ENCODE measurements at places on chromosomes 2 and 18.

DNA sequence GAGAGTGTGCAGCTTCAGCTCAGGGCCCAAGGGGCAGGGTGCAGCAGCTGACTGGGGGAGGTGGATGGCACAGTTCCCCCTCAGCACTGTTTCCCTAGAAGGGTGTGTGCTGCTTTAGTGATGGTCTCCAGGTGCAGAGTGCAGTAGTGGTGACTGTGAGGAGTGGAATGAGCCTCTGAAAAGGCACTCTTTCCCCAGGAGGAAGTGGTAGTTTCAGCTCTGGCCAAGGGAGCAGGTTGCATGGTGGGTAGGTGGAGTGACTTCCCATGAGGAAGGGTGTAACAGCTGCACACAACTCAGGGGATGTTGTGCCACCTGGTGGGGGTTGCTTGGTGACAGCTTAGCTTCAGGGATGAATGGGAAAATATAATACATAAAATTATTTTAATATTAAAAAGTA is 251.5 kb upstream of the NXPH2 start:
- DNase-seq: no peak

GRCh38 chr2:42838133-42838532 is 45.8 kb upstream of the HAAO start:
- no peak for DNase-seq

GRCh38 chr2:121705390-121705789 is 31.3 kb downstream of the NIFK start:
- no peak for DNase-seq

GRCh38 chr2:207330912-207331311 is 165.2 kb upstream of the KLF7 start:
- no peak for DNase-seq

DNA sequence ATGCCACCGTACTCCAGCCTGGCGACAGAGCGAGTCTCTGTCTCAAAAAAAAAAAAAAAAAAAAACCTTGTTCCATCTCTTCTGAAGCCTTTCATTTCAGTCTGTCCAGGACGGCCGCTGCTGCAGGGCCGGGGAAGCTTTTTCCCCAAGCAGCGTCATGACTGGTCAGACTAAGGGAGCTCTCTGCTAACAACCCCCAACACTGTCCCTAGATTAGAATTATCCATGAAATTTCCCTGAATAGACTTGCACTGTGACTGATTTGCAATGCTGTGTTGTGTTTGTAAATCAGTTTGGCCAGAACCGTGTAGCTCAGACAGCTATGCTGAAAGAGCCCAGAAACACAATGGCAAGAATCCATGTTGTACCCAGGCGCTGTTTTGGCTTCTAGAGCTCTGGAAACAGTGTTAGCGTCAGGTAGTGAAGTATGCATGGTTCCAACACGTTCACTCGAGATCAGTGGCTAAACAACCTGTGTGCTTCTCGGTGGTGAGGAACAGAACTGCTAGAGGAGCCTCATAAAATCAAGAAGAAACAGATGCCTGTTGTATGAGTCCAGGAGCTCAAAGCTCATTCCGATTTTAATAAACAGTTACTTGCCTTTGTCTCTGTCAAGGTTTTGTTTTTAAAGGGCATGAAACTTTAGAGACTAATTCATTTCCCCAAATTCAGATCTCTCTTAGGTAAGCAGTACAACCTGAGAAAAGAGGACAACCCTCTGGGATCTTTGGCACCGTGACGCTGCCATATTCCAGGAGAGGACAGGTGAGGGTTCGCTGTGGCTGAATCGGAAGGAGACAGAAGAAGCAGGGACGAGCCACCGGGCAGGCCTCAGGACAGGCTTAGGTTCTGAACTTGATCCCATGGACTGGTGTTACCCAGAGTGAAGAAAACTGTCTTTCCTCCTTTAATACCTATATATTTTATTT is 43.5 kb downstream of the GORASP2 start:
- DNase-seq: no peak

DNA sequence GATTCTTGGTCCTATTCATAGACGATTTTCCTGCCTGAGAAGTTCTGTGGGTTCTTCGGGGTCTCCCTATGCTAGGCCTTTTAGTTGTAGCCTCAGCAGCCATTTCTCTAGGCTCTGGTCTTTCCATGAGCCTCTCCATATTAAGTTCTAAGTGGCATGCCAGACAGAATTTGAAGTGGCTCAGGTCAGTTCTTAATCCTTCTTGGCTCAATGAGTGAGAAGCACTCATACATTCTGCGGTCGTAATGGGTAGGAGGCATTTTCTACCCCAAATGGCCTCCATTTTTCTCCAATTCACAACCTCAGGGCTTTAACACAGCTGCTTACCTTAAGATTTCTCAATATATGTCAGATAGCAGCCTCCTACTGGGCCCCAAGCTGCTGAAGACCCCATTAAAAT is 405.3 kb upstream of the GALNT5 start:
- no peak for DNase-seq

GRCh38 chr2:102399499-102400141 is 23.3 kb upstream of the IL18RAP start:
- DNase-seq: no peak

GRCh38 chr2:224278531-224278930 is 123.4 kb downstream of the FAM124B start:
- no peak for DNase-seq

GRCh38 chr2:16014802-16015201 is 74.5 kb downstream of the MYCN start:
- no peak for DNase-seq

GRCh38 chr2:10915236-10915635 is 3.5 kb downstream of the KCNF1 start:
- DNase-seq: no peak

GRCh38 chr18:68909579-68909978 is 111.7 kb downstream of the CCDC102B start:
- DNase-seq: no peak

- DNase-seq: no peak
These were observed 29.7 kb downstream of the C2orf42 start for GRCh38 chr2:70161069-70161534.

- no peak for DNase-seq
These were observed 39.1 kb downstream of the CYRIA start for GRCh38 chr2:16626497-16626896.

DNA sequence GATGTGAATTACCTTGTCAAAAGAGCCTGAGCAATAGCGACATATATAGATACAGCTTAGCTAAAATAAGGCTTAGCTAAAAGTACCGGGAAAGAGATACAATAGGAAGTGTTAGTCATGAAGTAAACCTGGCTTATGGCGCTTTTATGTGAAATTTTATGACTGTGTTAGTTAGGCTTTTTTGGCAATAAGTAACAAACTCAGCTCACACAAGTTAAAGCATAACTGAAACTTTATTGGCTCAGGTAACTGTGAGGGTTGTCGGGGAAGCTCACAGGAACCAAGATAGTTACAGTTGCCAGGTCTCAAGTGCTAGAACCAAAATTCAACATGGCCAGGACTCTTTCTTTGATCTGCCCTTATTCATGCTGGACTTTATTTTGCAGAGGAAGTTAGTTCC is 925.0 kb upstream of the GYPC start:
- DNase-seq: no peak

DNA sequence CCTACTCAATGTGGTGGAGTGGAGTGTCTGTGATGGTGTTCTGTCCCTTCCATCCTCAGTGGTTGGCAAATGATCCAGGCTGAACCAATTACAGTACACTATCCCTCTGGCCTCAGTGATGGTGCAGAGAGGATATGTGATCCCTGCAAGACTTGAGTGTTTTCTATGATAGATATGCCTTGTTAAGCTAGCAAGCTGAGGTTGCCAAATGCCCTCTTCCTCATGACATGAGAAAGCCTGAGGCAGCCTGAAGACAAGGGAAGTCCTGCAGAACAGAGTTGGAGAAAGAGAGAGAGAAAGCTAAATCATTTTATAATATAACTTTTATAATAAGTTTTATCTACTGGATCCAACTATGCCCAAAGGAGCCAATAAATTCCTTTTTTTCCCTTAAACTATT is 41.6 kb upstream of the GORASP2 start:
- DNase-seq: no peak

DNA sequence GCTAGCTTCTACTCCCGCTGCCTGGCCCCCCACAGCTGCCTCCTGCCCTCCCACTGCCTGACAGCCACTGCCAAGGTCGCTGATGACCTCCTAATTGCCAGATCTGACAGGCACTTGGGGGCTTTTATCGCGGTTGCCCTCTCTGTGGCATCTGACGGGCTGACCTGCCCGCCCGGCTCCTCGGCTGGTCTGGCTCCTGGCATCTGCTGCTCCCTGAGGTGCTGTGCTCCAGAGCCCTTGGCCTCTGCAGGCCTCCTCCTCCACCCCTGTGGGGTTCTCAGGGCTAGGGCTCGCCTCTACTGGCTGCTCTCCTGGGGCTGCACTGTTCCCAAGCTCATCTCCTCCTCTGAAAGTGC is 43.1 kb downstream of the INHBB start:
- DNase-seq: no peak

GRCh38 chr2:161032635-161033034 is 127.6 kb upstream of the TANK start:
- no peak for DNase-seq

- no peak for DNase-seq
These were observed 46.0 kb downstream of the CYP27C1 start for GRCh38 chr2:127174136-127174535.

- DNase-seq: no peak
These were observed 55.3 kb upstream of the ALPP start for GRCh38 chr2:232323328-232323650.

GRCh38 chr2:120453635-120453998 is 107.7 kb downstream of the INHBB start:
- DNase-seq: no peak

- no peak for DNase-seq
These were observed 17.2 kb upstream of the KLHL29 start for GRCh38 chr2:23367760-23368159.

DNA sequence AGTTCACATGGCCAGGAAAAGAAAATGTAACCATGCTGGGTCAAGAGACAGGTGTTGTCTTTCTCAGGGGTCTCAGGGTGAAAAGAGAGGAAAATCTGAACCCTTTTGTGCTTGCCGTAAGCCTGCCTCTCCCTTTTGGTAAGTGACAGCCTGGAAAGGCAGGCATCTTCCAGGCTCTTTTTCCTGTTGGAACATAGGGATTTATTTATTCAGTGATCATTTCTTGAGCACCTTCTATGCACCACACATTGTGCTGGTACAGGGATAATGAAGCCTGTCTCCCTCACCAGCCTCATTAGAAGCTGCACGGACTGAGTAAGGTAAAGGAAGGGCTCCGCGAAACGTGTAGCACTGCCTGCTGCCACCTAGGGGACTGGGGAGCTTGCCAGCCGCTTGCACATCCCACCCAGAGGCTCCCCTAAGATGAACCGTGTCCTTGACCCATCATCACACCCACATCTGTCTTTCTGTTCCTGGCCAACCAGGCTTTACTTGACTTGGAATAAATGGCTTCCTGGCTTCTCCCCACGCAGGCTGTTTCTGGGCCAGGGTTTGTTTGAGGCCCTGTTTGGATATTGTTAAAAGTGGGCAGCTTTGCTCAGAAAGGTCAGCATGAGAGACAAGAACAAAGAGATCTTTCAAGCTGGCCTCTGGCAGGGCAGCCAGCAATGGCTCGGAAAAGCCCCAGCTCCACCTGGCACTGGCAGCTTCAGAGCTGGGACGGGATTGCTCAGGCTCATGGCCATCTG is 73.3 kb upstream of the MCFD2 start:
- DNase-seq: no peak

DNA sequence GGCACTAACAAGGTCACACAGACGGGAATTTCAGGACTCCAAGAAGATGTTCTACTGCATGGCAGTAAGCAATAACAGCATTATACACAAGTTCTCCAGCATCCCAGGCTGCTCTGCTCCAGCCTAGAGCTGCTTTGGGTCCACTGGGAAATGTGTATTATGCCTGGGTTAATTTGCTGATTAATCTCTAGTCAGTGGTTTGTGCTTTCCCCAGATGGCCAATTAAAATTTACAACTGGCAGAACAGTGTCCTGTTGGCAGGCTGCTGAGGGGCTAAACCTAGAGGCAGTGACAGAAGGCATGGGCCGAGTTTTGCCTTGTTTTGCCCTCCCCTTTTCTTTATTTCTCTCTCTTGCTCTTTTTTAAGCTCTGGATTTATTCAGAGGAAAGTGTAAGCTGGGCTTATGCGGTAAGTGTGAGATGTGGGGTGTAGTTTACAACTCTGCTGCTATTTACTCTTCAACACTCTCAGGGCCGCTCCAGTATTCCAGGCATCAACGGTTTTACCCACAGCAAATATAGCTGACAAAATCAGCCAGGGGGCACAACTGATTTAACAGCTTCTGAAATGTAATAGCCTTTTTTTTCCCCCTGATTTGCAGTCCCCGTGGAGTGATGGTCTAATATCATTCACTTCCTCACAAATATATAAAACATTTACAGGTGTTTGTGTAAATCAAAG is 348.0 kb downstream of the GPD2 start:
- DNase-seq: no peak

GRCh38 chr18:73664896-73665295 is 482.7 kb downstream of the FBXO15 start:
- DNase-seq: no peak

DNA sequence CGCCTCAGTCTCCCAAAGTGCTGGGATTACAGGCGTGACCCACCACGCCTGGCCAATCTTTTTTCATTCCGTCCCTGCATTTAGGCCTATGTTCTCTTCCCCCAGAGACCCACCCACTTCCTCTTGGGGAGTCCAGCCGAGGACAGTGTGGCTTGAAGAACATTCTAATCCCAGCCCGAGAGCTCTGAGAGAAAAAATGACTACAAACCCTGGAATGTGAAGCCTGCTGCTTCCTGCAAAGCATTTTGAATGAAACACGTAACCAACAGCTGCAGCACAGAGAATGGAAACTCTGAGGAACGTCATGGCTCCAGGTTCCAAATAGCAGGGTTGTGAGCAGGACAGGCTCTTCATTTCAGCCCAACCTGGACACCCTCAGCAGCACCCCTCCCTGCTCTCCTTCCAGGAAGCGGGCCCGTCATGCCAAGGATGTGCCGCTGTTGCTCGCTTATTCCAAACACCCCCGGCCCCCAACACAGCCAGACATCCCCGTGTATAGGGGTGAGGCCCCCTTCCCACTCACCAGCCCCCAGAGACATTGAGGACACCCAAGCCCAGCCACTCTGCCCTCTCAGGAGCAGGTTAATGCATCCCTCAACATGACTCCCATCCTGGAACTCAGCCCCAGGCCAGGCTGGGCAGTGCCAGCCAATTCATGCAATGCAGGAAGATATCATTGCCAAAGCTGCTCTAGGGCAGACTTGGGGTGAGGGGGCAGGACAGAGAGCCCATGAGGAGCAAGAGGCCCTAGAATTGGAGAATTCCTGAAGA is 139.8 kb downstream of the ZFP36L2 start:
- no peak for DNase-seq

- no peak for DNase-seq
These were observed 37.8 kb downstream of the SH3RF3 start for GRCh38 chr2:109166811-109167210.

DNA sequence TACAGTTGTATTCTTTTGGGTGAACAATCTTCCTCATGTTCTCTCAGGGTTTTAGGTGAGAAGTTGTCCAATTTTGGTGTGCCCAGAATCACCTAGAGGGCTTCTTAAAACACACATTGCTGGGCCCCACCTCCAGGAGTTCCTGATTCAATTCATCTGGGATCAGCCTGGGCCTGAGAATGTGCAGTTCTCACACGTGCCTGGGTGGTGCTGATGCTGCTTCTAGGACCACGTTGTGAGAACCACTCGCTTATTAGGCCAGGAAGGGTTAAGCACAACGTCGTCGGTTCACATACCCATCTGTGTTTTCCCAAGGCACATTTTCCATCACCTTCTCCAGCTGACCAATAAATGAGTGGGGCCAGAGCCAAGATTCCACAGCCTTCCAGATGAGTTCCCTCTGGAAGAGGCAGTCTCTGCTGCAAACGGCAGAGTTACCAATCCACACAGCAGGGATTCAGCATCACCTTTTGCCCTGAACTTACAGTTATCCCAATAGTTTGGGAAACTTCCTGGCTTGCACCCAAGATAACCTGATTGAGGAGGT is 277.7 kb upstream of the HNRNPA3 start:
- DNase-seq: no peak

Measured in NCI-H187 treated with DMSO at 0.1 percent for 48 hours (cell line).